NCI-H2081 (cell line): ENCODE measurements at places on chromosomes 12 and 14.

- no peak for DNase-seq
These were observed 55.8 kb downstream of the BCL2L14 start for GRCh38 chr12:12126551-12126950.

GRCh38 chr12:62784576-62784975 is 150.4 kb downstream of the PPM1H start:
- no peak for DNase-seq

DNA sequence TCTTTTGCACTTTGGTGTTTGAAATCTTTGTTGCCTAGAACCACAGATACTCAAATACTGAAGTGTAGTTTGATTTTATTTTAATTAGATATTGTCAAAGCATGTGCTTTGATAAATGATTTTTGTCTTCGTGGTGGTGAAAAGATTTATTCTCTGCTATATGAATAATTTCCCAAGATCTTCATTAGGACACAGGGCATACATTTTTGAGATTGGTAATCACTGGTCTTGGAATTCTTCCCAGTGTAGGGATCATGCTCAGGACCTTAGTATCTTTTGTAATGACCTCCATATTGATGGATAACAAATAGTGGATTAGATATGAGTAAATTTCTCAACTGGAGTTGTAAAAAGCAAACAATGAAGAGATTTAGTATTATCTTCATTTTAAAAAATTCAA is 28.2 kb downstream of the TBK1 start:
- DNase-seq = no peak

DNA sequence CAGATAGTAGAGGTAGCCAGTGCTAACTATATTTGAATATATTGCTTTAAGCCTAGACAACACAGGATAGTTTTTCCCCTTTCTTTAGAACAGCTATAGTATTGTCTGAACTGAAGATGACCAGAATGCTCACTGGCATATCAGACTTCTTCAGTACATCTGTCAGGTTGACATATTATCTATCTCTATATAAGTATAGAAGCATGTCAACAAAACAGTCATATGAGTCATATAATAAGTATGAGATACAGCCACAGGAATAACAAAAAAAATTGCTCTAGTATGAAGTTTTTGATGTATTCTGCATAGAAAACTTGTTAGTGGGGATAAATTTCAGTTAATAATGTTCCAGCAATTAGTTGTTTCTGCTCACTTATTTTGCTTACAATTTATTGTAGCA is 767.7 kb downstream of the LRFN5 start:
- no peak for DNase-seq

DNA sequence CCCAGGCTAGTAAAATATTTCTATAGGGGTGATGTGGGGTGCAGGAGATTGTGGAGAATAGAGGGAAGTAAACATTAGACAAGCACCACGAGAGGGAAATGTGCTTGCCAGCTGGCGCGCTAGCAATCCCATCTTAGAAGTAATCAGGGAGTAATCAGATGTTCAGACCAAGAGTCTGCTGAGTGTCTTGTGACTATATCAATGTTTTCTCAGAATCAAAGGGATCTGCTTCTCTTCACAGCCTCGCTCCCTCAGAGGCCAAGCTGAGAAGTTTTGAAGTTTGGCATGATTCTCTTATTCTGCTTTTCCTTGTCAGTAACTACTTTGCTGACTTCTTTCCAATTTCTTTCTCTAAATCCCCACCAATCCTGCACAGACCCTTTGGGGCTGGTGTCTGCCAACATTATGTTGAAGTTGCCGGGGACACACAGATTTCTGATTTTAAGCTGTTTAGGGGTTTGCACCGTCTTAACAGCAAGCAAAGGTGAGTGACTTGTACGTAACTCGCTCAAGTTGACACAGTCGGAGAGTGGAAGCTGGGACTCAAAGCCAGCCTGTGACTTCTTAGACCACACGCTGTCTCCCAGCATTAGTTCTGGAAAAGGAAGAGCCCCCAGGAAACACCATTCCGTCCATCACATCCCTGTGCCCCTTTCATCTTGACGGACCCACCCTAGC is 22.0 kb upstream of the TSPAN9 start:
- no peak for DNase-seq

GRCh38 chr14:92933481-92933880 is 10.5 kb downstream of the CHGA start:
- DNase-seq = no peak

GRCh38 chr14:64601571-64601970 is 51.8 kb downstream of the PPP1R36 start:
- DNase-seq = no peak

DNA sequence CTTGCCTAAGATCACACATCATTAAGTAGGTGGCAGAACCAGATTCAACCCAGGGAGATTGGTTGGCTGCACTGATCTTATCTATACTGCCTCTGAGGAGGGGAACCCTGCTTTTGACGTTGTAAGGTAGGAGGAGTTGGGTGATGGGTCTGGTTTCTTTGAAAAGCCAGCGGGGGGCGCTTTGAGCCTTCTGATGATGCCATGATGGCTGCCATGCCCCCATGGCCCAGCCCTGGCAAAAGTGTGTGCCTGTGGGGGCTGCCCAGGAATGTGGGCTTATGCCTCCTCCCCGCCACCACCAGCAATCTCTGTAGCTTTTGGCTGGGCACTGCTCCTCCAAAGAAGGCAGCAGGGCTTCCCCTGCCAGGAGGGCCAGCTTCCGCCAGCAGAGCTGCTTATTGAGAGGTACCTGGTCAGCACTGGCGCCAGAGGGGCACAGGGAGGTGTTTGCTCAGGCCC is 224.3 kb downstream of the SLC41A2 start:
- DNase-seq = peak; percentile 25

DNA sequence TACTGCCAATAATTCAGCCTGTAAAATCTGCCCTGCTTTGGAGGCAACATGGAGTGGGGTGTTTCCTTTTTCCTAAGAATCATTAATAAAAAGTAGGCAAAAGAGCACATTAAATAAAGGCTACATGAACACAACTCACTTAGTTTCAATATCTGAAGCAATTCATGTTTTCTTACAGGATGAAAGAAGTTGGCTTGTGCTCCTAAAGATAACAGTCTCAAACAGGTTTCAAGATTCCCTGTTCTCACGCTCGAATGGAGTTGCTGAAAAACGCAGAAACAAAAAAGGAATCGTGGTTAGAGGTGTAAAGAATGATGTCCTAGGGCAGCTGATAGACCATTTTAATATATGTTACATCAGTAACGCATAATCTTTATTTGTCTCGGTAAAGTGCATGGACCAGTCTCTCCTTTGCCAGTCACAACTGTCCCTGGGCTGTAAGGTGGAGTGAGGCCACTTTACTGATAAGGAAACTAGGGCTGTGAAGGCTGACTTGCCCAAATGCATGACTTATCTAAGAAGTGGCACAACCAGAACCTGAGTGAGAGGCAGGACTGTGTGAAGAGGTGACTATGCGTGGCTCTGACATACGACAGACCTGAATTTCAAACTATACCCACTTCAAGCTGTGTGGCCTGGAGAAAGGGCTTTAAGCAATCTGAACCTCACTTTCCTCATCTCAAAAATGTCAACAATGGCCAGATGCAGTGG is 12.6 kb downstream of the GIT2 start:
- no peak for DNase-seq

GRCh38 chr12:121637231-121637914 is 11.0 kb downstream of the ORAI1 start:
- DNase-seq = no peak

GRCh38 chr12:82015623-82016347 is 256.6 kb upstream of the PPFIA2 start:
- no peak for DNase-seq

DNA sequence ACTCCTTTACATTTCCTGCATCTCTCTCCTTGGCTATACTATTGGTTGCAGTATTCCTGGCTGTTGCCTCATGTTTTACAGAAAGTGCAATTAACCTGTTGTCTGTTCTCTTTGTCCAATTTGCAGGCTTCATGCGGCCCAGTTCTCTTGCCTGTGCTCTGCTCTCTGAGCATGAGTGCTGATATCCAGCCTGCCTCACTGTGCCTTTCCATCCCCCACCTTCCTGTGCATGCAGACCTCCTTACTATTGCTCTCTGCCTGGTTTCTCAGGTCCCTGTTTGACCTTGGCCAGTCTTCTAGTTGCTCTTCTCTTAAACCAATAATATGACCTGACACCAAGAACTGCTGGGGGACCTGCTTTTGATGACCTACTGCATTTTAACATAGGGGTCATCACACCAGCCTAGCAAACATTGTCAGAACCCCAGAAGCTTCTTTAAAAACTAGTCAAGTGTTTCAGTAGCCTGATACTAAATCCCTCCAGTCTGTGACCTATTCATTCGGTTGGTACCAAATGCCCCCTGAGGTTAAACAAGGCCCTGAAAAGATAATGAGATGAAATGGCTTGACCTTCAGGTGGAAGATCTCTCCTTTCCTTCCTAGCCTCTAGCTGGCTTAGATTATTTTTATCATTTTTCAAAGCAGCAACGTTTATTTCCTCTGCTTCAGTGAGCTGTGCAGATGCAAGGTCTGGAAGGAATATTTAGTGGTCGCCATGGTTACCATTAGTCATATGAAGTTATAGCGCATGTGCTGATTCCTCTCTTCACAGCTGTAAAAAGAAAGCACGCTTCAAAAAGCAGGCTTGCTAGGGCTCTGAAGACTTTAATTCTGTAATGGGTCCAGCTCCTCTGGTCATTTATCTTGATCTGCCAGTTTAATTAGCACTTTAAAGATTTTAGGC is 216.5 kb downstream of the PHLDA1 start:
- DNase-seq = no peak

- DNase-seq = no peak
These were observed 727.0 kb downstream of the C12orf50 start for GRCh38 chr12:87302126-87302745.

- DNase-seq = no peak
These were observed 4.1 kb upstream of the CISTR start for GRCh38 chr12:53755893-53756292.

DNA sequence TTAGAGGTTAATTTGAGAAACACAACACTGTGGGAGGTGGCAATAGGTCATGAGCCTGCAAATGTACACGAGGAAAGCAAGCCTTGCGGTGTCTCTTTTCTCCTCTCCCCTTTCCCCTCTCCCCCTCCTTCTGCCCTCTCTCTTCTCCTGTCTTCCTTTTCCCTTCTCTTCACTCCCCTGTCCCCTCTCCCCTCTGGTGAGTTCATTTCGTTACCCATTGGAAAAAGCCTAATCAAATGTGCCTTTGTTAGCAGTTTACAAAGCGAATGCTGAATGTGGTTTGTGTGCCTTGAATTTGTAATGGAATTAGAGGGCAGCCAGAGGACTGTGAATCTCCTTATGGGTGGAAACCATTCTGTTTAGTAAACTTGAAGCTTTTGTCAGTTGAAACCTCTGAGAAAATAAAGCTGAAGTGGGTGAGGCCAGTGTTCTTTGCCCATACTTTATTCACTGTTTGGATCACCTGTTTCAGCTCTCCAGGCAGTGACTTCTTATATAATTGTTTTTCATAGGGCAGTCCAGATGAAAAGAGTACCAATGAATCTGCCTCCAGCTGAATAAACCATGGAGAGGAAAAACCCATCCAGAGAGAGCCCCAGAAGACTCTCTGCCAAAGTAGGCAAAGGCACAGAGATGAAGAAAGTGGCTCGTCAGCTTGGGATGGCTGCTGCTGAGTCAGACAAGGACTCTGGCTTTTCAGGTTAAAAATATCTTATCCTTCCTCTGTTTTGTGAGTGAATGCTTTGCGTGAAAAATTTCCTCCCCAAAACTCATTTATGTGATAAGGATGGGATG is 7.3 kb downstream of the CIPC start:
- no peak for DNase-seq

- no peak for DNase-seq
These were observed 58.4 kb downstream of the CCDC91 start for GRCh38 chr12:28248555-28249145.

DNA sequence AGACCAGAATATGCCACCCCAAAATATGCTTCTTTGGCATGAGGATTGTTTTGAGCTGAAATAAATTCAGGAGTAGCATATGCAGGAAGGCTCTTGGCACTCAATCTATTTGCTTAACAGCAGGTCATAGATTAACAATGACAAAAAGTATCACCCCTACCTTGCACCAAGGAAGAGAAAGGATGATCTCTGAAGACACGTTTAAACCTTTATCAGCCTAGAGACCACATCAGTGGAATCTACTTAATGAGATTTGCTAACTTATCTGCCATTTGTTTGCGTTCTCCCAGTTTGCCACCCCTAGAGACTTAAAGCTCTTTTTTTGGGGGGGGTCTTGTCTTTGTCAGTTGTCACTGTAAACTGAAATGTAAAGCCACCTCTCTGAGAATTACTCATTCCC is 1278.7 kb upstream of the USP15 start:
- DNase-seq = no peak

- no peak for DNase-seq
These were observed 10.1 kb downstream of the NUDT4 start for GRCh38 chr12:93387780-93388179.

DNA sequence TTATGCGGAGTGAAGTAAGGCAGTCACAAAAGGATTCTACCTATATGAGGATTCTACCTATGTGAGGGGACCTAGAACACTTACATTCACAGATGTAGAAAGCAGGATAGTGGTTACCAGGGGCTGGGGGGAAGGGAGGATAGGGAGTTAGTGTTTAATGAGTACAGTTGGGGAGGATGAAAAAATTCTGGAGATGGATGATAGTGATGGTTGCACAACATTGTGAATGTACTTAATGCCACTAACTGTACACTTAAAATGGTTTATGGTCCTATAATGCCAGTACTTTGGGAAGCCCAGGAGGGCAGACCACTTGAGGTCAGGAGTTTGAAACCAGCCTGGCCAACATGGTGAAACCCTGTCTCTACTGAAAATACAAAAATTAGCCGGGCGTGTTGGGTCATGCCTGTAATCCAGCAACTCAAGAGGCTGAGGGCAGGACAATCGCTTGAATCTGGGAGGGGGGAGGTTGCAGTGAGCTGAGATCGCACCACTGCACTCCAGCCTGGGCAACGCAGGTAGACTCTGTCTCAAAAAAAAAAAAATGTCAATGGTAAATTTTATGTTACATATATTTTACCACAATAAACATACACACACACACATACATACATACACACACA is 25.4 kb downstream of the SVOP start:
- DNase-seq = no peak

DNA sequence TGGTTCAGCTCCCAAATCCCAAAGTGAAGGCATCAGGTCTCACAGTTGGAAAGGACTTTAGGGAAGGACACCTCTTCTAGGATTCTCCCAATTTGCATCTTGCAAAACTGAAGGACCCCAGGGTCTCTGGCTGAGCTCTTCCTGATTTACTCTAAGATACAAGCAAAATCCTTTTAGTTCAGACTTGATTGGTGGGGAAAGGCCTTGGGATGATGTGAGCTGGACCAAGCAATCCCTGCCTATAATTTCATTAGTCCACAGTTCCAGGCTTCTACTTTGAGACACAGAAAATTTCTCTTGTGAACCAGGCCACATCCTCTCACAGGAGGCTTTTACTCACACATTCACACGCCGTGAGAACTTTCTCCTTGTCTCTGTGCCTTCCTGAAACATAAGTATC is 23.6 kb upstream of the VWF start:
- DNase-seq = no peak

- DNase-seq = no peak
These were observed 43.9 kb upstream of the PCED1B start for GRCh38 chr12:47035484-47035883.
